ENCODE measurements at places on chromosomes 4 and X.

DNA sequence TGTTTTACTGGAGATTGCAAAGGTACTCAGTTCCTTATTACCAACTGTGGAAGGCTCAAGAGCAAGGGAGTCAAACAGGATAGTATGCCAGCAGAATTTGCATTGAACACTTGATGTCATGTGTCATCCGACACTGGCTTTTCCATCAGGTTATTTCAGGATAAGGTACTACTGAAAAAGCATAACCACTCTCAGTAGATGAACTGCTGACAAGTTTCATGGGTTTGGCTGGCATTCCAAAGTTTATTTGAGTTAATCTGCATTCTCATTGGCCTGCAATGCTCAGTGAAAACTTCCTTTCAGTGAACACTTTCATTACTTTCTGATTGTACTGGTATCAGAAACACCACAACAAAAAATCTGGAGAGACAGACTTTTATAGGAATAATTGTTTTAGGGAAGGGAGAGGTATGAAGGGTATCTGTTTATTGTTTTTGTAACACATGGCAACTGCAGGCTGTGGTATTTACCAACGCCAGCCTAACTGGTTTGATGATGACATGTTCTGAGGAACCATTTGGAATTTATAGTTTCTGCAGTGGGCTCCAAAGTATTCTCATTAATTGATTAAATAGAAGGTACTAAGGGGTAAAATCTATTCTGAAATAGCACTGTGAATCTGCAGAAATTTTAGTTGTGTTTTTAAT is 345.7 kb upstream of the NR3C2 start:
- DNase-seq = peak; percentile 25

- no peak for DNase-seq
These were observed 19.7 kb upstream of the FHIP1A start for GRCh38 chr4:151389311-151389710.

DNA sequence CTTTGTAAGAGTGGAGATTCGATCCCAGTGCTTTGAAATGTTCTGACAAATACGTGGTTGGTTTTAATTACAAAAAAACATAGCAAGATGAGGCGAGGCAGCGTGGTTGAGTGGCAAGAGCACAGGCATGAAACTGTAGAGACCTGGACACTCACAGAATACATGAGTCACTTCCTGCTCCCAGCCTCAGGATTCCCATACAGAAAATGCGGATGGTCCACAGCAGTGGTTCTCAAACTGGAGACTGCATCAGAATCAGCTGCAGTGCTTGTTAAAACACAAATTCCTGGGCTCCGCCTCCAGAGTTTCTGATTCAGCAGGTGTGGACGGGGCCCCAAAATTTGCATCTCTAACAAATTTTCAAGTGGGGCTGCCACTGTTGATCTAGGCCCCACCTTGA is 10.1 kb downstream of the OTOP1 start:
- no peak for DNase-seq

GRCh38 chr4:140344101-140344500 is 29.3 kb upstream of the SCOC start:
- DNase-seq = no peak

- no peak for DNase-seq
These were observed 113.8 kb upstream of the STIM2 start for GRCh38 chr4:26746802-26747213.

GRCh38 chrX:38870361-38870895 is 69.2 kb downstream of the MID1IP1 start:
- DNase-seq = no peak

- no peak for DNase-seq
These were observed 8.3 kb upstream of the TLR8 start for GRCh38 chrX:12898073-12898472.

DNA sequence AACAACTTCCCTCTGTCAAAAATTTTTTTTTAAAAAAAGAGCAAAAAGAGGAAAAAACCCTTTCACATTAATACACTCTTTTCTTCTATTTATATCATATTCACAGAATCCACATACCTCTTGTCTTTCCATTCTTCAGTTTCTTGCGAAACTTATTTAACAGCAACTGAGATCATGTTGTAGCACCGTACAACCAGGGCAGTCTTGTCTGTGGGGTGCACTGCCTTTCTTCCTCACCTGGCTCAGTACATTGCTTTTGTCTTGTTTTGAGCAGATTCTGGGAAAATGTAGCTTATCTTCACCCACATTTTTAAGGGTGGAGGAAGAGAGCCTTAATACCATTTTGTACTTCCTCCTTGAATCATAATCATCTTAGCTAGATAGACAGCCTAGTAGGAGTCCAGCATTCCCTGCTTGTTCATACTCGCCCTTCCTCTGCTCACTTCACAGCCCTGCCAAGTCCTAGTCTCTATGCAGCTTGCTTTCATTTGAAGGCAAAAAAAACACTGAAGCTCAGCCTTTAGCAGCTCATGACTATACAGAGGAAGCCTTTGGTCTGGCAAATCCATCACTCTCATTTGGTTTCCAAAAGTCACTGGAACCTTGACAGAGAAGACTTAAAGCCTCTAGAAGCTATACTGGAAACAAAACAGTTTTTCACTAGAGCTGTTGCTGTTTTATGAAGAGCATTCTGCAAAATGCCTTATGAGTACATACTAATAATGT is 140.6 kb upstream of the BANK1 start:
- DNase-seq = peak; percentile 70

GRCh38 chr4:150155391-150155790 is 77.1 kb downstream of the DCLK2 start:
- DNase-seq = no peak

GRCh38 chrX:129705377-129705925 is 33.3 kb upstream of the XPNPEP2 start:
- DNase-seq = no peak

- DNase-seq = no peak
These were observed 408.9 kb upstream of the FTHL17 start for GRCh38 chrX:31480696-31481095.

DNA sequence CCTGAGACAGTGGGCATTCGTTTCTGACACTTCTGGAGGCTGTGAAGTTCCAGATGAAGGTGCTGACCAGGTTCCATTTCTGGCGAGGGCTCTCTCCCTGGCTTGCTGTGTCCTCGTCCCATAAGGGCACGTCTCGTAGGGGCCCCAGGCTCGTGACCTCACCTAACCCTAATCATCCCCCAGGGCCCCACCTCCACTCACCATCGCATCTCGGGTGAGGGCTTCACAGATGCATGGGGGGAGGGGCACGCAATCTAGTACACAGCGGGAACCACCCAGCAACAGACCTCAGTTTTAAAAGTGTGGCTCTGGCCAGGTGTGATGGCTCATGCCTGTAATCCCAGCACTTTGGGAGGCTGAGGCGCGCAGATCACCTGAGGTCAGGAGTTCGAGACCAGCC is 22.1 kb downstream of the PDE6B start:
- no peak for DNase-seq

- DNase-seq = no peak
These were observed 196.0 kb upstream of the DCAF8L1 start for GRCh38 chrX:28177202-28177601.

GRCh38 chrX:111581086-111581485 is 69.6 kb downstream of the SERTM2 start:
- no peak for DNase-seq

GRCh38 chrX:110401135-110401534 is 42.5 kb downstream of the RTL9 start:
- no peak for DNase-seq

DNA sequence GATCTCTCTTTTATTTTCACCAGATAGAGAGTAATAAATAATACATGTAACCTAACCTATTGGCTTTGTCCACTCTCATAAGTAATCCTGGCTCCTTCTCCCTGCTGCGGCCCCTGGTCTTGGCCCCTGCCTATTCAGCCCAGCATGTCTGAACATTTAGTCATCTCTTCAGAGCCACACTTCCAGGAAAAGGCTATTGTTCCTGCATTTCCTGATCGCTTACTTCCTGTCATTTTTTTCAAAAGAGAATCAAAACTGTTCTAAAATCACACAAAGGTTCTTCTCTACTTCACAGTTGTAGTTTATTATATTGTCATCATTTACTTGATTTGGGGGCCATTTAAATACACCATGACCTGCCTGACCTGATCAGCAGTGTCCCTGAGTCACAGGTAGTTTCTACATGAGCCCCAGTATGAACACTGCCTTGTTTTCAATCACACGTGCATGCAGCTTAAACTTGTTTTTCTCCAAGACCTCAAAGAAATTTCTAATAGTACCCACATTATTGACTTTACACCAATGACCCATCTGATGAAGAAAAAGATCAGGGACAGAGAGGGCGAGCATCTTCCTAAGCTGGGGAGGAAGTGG is 47.4 kb upstream of the KDR start:
- no peak for DNase-seq

DNA sequence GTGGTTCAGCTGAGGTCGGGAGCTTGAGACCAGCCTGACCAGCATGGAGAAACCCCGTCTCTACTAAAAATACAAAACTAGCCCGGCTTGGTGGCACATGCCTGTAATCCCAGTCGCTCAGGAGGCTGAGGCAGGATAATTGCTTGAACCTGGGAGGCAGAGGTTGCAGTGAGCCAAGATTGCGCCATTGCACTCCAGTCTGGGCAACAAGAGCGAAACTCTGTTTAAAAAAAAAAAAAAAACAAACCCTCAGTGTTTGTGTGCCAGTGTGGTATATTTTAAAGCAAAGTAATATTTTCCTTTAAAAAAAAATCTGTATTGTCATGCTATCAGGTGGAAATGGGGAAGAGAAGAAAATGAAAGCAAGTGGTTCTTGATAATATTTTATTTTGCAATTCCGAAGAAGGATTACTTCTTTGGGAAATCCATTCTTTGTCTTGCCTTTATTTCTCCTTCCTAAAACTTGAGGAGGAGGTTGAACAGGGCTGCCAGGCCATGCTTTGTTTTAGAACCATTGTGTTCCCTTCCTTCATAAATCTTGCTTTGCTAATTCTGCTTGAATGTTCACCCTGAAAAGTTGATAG is 14.4 kb downstream of the ALG13 start:
- DNase-seq = no peak

DNA sequence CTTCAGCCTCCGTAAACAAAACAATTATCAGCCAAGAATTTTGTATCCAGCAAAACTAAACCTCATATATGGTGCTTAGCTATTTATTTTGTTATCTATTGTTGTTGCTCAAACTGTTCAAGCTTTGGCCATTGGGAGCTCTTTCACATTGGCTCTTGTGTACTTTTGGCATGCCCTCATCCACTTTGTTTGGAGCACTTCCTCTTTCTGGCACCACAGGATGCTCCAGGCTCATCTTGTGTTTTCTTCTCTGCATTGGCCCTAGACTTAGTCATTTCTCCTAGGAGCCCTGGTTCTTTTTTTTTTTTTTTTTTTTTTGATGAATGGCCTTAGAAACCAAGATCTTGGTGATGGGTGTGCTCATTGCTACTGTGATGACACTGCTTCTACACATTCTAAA is 74.5 kb downstream of the DIPK2B start:
- no peak for DNase-seq

GRCh38 chrX:139179592-139179991 is 350.9 kb upstream of the F9 start:
- no peak for DNase-seq

DNA sequence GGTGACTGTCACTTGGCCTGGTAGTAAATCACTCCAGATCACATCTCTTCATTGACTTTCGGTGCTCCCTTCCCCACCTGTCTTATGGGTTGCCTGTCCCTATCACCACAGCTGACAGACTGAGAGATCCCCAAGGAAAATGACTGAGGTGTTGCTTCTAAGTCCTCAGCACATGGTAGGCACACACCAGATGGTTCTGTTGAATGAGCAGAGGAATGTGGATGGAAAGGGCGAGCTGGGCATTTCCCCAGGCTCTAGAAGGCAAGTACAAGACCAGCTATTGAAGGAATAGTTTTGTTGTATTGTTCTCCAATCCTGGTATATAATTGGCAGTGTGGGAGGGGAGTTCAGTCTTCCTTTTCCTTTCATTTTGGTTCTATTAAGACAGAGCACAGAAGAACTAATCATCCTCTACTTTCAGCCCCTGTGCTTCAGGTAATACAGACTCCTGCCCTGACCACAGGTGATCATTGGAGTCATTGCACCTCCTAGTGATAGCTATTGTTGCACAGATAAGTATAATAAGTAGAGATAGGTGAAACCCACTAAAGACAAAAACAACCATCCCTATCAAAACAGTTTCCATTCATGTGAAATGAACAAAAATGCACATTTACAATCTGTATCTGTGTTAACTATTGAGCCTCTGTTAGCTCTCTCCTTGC is 158.6 kb downstream of the TRAM1L1 start:
- no peak for DNase-seq

DNA sequence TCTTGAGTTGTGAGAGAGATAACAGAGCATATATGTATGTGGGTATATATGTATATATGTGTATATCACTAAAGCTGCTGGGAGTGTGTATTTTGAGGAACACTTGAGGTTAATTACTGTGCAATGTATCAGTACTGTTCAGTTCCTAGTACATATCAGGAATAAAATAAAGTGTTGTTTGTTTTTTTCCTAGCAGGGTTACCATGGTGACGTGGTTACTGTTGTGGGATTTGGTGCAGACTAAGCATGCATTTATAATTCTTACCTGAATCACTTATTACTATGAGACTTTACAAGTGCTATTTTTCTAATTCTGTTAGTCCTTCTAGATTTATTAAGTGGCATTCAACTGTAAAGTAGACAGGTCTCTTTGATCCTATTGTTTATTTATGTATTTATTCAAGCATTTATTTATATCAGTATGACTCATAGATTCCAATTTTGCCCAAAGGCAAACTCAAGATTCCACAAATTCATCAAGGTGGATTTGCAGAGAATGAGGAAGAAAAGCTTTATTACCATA is 26.9 kb upstream of the BEX4 start:
- no peak for DNase-seq

DNA sequence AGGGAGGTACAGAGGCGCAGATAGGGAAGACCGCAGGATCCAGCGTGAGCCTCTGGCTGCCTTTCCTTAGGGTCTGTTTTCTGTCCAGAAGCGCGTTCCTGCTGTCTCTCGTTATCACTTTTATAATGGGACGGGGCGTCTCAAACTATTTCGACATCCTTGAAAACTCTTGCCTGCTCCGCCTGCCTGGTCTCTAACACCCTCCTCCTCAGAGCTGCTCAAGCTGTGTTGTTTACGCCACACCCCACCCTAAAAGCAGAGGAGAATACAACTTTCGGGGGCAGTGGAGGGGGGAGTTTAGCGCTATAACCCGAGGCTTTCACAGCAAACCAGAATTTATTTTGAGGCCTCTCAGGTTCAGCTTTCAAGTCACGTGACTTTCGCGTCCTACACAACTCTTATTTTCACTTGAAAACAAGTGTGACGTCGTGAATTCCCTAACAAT is 646 bp upstream of the FAM3A start:
- peak; percentile 73 for DNase-seq

DNA sequence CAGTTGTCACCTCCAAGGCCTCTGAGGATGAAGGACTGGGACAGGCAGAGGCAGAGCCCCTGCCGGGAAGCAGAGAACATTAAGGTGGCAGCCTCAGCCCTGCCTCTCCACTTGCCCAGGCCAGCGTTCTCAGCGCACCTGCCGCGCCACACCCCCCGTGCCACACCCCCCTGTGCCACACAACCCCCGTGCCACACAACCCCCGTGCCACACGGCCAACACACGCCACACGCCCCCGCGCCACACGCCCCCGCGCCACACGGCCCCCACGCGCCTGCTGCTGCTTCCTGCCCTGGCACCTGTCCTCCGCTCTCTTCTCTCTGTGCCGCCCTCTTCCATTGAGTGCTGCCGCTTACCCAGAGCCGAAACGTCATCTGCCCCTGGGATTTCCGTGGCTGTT is 58.0 kb upstream of the ZFP42 start:
- DNase-seq = no peak
